Neural progenitor cell (in vitro differentiated cells): ENCODE measurements at places on chromosomes 4 and X. TPM values are rescaled to one million over a fixed set of nuclear protein-coding genes. Genes with fewer than 3 reads are reported as not detected.

GRCh38 chr4:20422398-20422797 lies 170.7 kb downstream of the SLIT2 start:
- DNase-seq: peak; percentile 71
- no peaks in the 10 kb centered on the region for H3K4me1 ChIP-seq
- H3K27me3 ChIP-seq: no peaks in the 10 kb centered on the region
- no peak overlapping the region for H3K27ac ChIP-seq

GRCh38 chr4:13527192-13527980 lies 16.9 kb downstream of the NKX3-2 start:
- peaks cover 20% of the 10 kb centered on the region for H3K4me1 ChIP-seq
- DNase-seq: no peak
- no peak overlapping the region for H3K4me3 ChIP-seq
- H3K27ac ChIP-seq: no peak overlapping the region
- H3K27me3 ChIP-seq: peaks cover 100% of the 10 kb centered on the region

- peaks cover 46% of the 10 kb centered on the region for H3K4me1 ChIP-seq
- H3K36me3 ChIP-seq: no peaks in the 10 kb centered on the region
- no peak overlapping the region for H3K4me3 ChIP-seq
- no peak overlapping the region for H3K27ac ChIP-seq
Observed at GRCh38 chrX:139826065-139827044, 106.5 kb downstream of the ATP11C start.

- no peak overlapping the region for H3K4me3 ChIP-seq
- no peak overlapping the region for H3K27ac ChIP-seq
- H3K4me1 ChIP-seq: peaks cover 40% of the 10 kb centered on the region
- H3K36me3 ChIP-seq: no peaks in the 10 kb centered on the region
- DNase-seq: no peak
- no peaks in the 10 kb centered on the region for H3K27me3 ChIP-seq
Observed at GRCh38 chr4:16893141-16893651, 5.2 kb downstream of the LDB2 start.

DNA sequence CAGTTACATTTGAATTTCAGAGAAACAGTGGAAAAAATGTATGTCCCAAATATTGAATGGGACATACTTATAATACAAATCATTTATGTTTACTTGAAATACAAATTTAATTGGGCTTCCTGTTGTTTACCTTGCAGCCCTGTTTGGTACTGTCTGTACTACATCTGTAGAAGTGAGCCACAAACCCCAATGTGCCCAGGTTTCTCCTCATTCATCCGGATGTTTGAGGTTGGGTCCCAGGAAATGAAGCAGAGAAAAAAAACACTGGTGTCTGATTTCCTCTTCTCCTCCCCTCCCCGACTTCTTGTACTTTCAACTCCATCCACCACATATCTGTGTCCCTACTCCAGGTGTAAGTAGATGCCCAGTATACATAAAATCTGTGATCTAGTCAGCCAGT lies 27.1 kb upstream of the SCRG1 start:
- no peak overlapping the region for H3K4me3 ChIP-seq
- no peak for DNase-seq
- no peaks in the 10 kb centered on the region for H3K27me3 ChIP-seq
- H3K4me1 ChIP-seq: no peaks in the 10 kb centered on the region
- H3K36me3 ChIP-seq: no peaks in the 10 kb centered on the region

- H3K4me3 ChIP-seq: no peak overlapping the region
- H3K4me1 ChIP-seq: peaks cover 6% of the 10 kb centered on the region
- no peak overlapping the region for H3K27ac ChIP-seq
- no peaks in the 10 kb centered on the region for H3K27me3 ChIP-seq
- no peak for DNase-seq
Observed at GRCh38 chr4:10239982-10240654, 123.5 kb upstream of the WDR1 start.

GRCh38 chr4:127069675-127070074 lies 563.1 kb upstream of the INTU start:
- H3K27ac ChIP-seq: no peak overlapping the region
- H3K27me3 ChIP-seq: no peaks in the 10 kb centered on the region

GRCh38 chrX:136519069-136519468 lies 12.9 kb upstream of the VGLL1 start:
- H3K4me1 ChIP-seq: no peaks in the 10 kb centered on the region
- no peaks in the 10 kb centered on the region for H3K36me3 ChIP-seq
- no peak for DNase-seq
- H3K27ac ChIP-seq: no peak overlapping the region
- H3K27me3 ChIP-seq: no peaks in the 10 kb centered on the region

DNA sequence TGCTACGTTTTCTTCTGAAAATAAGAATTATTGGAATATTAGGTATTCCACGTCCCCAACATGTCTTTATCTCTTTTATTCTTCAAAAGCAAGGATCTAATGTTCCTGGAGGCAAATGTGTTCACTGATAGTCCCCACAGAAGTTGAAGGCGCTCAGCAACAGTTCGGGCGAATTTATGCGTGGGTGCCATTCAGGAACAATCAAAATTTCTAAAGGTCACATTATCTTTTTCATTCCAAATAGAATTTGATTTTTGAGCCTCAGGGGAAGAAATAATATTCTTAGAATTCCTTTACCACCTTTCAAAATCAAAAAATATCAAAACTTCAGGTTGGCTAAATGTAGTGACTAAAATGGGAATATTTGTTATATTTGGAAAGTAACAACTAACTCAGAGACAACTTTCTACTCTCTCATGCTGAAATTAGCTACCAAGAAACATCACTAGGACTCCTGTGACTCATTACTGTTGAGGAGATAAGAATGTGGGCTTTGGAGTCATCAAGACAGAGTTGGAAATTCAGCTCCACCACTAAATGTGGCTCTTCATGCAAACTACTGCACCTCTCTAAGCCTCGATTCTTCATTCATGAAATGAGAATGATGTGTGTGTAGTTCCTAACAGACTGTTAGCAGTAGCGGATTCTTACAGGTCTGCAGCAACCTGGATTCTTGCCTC lies 72.3 kb upstream of the KIT start:
- no peaks in the 10 kb centered on the region for H3K36me3 ChIP-seq
- no peak overlapping the region for H3K4me3 ChIP-seq
- H3K27ac ChIP-seq: no peak overlapping the region
- DNase-seq: no peak
- no peaks in the 10 kb centered on the region for H3K4me1 ChIP-seq

DNA sequence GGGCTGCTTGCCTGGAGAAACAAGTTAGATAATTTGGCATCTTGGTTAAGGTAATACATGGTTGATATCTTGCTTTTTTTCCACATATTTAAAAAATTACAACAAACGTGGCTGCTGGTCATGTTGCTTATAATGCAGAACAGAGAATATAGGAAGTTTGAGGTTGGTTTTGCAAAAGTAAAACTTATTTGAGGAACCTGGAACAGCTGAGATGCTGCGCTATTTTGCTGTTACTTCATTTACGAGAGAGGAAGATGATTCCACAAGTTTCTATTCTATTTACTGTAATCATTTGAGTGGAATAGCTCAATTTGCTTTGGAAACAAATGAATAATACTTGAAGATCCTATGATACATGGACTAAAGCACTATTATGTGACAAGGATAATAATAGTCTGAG lies 118.9 kb downstream of the TMA16 start:
- no peaks in the 10 kb centered on the region for H3K36me3 ChIP-seq
- H3K4me1 ChIP-seq: peaks cover 16% of the 10 kb centered on the region
- no peak for DNase-seq
- no peak overlapping the region for H3K4me3 ChIP-seq

DNA sequence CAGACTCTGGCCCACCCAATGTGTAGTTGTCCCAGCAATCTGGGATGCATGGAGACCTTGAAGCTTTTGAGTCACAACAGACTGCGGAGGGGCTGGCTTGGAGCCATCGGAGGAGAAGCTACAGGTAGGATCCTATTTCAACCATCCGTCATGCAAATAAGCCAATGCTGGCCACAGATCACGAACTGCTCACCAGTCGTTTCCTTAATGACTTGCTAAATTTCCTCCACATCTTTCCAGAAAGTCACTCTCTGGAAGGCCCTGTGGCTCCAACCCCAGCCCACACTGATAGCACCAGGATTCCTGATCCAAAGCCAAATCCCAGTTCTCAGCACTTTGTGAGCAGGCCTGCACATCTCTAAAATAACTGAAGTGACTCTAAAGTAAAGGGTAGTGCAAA lies 321.3 kb downstream of the RAB28 start:
- H3K27me3 ChIP-seq: no peaks in the 10 kb centered on the region
- H3K4me3 ChIP-seq: no peak overlapping the region
- H3K36me3 ChIP-seq: no peaks in the 10 kb centered on the region
- H3K4me1 ChIP-seq: peaks cover 6% of the 10 kb centered on the region
- DNase-seq: no peak
- H3K27ac ChIP-seq: no peak overlapping the region

- H3K4me1 ChIP-seq: no peaks in the 10 kb centered on the region
- no peak overlapping the region for H3K4me3 ChIP-seq
- no peaks in the 10 kb centered on the region for H3K27me3 ChIP-seq
- H3K27ac ChIP-seq: no peak overlapping the region
- no peak for DNase-seq
- no peaks in the 10 kb centered on the region for H3K36me3 ChIP-seq
Observed at GRCh38 chrX:133085785-133086184, 11.1 kb downstream of the USP26 start.

DNA sequence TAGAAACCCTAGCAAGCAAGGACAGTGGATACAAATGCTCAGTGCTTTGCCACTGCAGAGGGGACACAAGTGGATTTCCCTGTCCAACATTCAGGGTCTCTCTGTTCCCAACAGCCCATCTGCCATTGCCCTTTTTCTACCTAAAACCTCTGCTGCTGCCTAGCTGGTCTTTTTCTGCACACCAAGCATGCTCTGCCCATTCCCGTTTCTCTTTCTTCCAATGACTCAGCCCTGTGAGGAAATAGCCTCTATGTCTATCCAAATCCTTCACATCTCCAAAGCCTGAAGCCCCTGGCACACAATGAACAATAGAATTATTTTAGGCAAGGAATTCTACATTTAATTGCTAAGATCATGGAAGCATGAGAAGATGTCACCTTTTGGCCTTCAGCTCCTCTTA lies 5.7 kb upstream of the AMELX start:
- no peaks in the 10 kb centered on the region for H3K27me3 ChIP-seq
- H3K27ac ChIP-seq: no peak overlapping the region
- no peak overlapping the region for H3K4me3 ChIP-seq
- no peak for DNase-seq

- no peak overlapping the region for H3K27ac ChIP-seq
- DNase-seq: no peak
- peaks cover 71% of the 10 kb centered on the region for H3K4me1 ChIP-seq
Observed at GRCh38 chr4:139845453-139846093, 180.0 kb downstream of the MGST2 start.

- H3K27ac ChIP-seq: no peak overlapping the region
- no peaks in the 10 kb centered on the region for H3K27me3 ChIP-seq
- peaks cover 15% of the 10 kb centered on the region for H3K4me1 ChIP-seq
- no peak overlapping the region for H3K4me3 ChIP-seq
- no peak for DNase-seq
- peaks cover 26% of the 10 kb centered on the region for H3K36me3 ChIP-seq
Observed at GRCh38 chr4:163523791-163524365, 29.4 kb downstream of the TMA16 start.

DNA sequence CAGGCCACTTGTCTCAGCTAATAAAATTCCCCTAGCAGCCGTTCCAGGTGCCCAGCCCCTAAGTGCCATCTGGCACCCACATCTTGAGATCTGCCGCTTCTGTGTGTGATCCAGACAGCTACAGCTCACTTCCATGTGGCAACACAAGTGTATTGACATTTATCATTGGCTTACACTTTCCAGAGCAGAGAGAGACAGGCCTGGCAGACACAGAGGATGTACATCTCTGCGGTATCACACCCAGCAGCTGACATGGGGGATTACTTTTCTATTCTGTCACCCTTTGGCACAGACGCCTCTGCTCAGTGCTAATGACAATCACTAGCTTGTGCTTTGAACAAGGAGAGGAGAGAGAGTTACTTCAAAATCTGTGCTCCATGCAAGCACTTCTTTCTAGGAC lies 195.9 kb downstream of the KDR start:
- no peak for DNase-seq
- H3K27me3 ChIP-seq: no peaks in the 10 kb centered on the region
- no peaks in the 10 kb centered on the region for H3K36me3 ChIP-seq
- H3K4me3 ChIP-seq: no peak overlapping the region
- peaks cover 2% of the 10 kb centered on the region for H3K4me1 ChIP-seq

- no peaks in the 10 kb centered on the region for H3K27me3 ChIP-seq
- H3K27ac ChIP-seq: no peak overlapping the region
- H3K36me3 ChIP-seq: no peaks in the 10 kb centered on the region
- no peak overlapping the region for H3K4me3 ChIP-seq
Observed at GRCh38 chr4:123825596-123826291, 429.1 kb downstream of the SPRY1 start.

DNA sequence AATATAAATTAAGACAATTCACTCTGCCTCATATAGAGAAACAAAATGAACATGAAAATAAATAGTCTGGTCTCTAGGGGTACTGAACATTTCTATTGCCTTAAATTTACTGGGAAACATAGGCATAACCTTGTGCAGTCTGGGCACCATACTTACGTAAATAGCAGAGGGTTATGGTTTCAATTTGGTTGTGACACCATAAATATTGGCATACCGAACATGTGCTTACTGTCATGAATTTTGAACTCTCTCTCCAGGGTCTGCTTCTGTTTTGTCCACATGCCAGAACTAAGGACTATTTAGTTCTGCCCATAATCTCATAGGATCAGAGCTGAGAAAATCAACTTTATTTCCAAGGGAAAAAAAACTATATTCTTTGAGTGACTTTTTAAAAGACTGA lies 17.6 kb downstream of the PDGFC start:
- H3K27ac ChIP-seq: no peak overlapping the region
- no peak for DNase-seq
- H3K4me3 ChIP-seq: no peak overlapping the region
- H3K27me3 ChIP-seq: no peaks in the 10 kb centered on the region
- peaks cover 3% of the 10 kb centered on the region for H3K4me1 ChIP-seq
- H3K36me3 ChIP-seq: no peaks in the 10 kb centered on the region

The MAGED2 gene
- total RNA-seq: 255 and 299 TPM in 2 replicates

The P2RY4 gene
- 0.28 TPM in 1 of 2 replicates, not detected in the other for total RNA-seq

The CTPS2 gene
- 100 and 116 TPM in 2 replicates for total RNA-seq

The LINC00632 gene
- total RNA-seq: 12.0 and 13.7 TPM in 2 replicates

The VCX2 gene
- total RNA-seq: not detected in 2 replicates

The CLOCK gene
- 30.2 and 35.9 TPM in 2 replicates for total RNA-seq

The CCDC158 gene
- not detected in 2 replicates for total RNA-seq

The AWAT2 gene
- not detected in 2 replicates for total RNA-seq

The HPGDS gene
- total RNA-seq: not detected in 2 replicates

The EVC gene
- 3.6 and 10.8 TPM in 2 replicates for total RNA-seq
